A673 (cell line): ENCODE measurements at places on chromosomes 16 and 17. TPM values are rescaled to one million over a fixed set of nuclear protein-coding genes. Genes with fewer than 3 reads are reported as not detected.

Gene TNK1
- 0.90 and 1.1 TPM in 2 replicates for total RNA-seq

Gene TM4SF5
- total RNA-seq = not detected in 2 replicates

Gene TBC1D28
- total RNA-seq = not detected in 2 replicates

Gene TBC1D26
- 0.11 and 0.39 TPM in 2 replicates for total RNA-seq

Gene TRPV3
- total RNA-seq = 0.13 and 0.24 TPM in 2 replicates

Gene SCGB1C2
- total RNA-seq = not detected in 2 replicates

Gene ASPHD1
- 2.0 and 2.5 TPM in 2 replicates for total RNA-seq

Gene DPEP3
- total RNA-seq = not detected in 2 replicates

Gene GP1BA
- total RNA-seq = not detected in 2 replicates

Gene PIRT
- not detected in 2 replicates for total RNA-seq

Gene PLA2G10
- total RNA-seq = not detected in 2 replicates

Gene NXPH3
- 0.21 and 0.46 TPM in 2 replicates for total RNA-seq

Gene LDHD
- 0.39 TPM in 1 of 2 replicates, not detected in the other for total RNA-seq

Gene TAT
- total RNA-seq = not detected in 2 replicates
